Stimulated activated CD4-positive, alpha-beta T cell treated with anti-CD3 and anti-CD28 coated beads, Interleukin-4, amount 100 ng/mL, for 1 hour (primary cell): ENCODE measurements at places on chromosomes 6 and 20.

DNA sequence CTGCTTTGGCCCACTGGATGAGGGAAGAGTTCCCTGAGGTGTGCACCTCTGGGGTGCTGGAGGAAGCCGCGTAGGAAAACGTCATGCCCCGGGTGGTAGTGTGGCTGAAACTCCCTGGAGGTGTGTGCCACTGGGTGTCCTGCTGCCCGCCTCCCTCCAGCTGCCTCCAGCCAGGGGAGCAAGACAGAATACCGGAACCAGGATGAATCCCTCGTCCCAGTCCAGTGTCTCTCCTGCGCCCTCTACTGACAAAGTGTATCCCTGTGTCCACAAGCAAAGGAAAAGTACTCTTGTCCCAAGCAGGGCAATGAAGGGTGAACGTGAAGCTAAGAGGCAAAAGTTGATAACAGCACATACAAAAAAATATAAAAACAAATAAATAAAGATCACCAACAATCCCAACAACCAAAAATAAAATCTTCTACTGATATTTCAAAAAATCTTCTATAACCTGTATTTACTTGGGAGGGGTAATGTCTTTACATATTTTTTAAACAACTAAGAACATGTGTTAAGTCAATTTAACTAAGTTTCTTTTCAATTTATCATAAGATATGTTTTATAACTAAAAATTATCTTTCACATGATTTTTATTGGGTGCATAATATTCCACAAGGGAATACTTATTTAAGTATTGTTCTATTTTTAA is 437.6 kb downstream of the MAFB start:
- no peak for DNase-seq

GRCh38 chr20:51801823-51802123 is 548 bp downstream of the SALL4 start:
- no peak for DNase-seq

GRCh38 chr6:108211671-108212070 is 45.8 kb downstream of the NR2E1 start:
- no peak for DNase-seq

GRCh38 chr6:168383062-168383854 is 57.7 kb upstream of the SMOC2 start:
- no peak for DNase-seq

GRCh38 chr6:143884216-143884900 is 20.1 kb downstream of the ZC2HC1B start:
- DNase-seq = no peak

- no peak for DNase-seq
Observed at GRCh38 chr6:150025201-150025917, at the start of gene RAET1L. Gene RAET1L (minus strand): TSS chr6:150025532. CDS start chr6:150025471, 61 bp downstream.

- no peak for DNase-seq
Observed at GRCh38 chr20:63314015-63314471, 21.1 kb downstream of the COL20A1 start.

DNA sequence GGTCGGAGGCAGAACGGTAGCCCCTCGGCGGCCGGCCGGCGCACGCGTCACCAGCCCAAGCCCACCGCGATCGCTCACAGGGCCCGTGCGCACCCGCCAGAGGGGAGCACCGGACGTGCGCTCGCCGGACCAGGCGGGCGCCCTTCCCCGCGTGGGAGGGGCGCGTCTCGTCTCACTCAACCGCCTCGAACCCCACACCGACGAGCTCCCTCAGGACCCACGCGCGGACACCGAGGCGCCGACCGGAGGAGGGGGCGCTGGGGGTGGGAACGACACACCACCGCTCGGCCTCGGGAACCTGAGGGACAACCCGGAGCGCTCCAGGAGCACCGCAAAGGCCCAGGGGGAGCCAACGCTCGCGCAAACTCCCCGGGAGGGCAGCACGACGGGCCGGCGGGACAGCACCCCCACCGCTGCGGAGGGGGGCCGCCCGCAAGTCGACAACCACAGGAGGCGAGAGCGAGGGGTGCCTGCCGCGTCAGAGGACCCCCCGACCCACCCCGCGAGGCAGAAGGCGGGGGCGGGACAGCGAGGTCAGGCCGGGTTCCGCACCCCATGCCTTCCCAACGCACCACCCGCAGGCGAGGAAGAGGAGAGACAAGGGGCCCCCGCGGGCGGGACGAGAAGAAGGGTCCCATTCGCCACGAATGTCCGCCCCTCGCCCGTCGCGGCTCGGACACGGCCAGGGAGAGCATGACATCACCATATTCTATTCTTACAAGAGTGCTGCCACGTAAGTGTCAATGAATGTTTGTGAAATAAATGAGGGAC is 512.7 kb upstream of the ZNF337 start:
- peak; percentile 17 for DNase-seq

- no peak for DNase-seq
Observed at GRCh38 chr20:38250609-38251008, 9.9 kb downstream of the KIAA1755 start.

- DNase-seq = no peak
Observed at GRCh38 chr20:7656687-7657467, 283.4 kb downstream of the HAO1 start.

GRCh38 chr20:8948442-8949020 is 120.4 kb upstream of the PLCB4 start:
- DNase-seq = no peak

GRCh38 chr20:11379257-11380011 is 538.3 kb upstream of the BTBD3 start:
- no peak for DNase-seq

- no peak for DNase-seq
Observed at GRCh38 chr6:139376604-139377218, 2.3 kb upstream of the CITED2 start.

- DNase-seq = no peak
Observed at GRCh38 chr6:84685983-84686584, 78.3 kb downstream of the TBX18 start.

DNA sequence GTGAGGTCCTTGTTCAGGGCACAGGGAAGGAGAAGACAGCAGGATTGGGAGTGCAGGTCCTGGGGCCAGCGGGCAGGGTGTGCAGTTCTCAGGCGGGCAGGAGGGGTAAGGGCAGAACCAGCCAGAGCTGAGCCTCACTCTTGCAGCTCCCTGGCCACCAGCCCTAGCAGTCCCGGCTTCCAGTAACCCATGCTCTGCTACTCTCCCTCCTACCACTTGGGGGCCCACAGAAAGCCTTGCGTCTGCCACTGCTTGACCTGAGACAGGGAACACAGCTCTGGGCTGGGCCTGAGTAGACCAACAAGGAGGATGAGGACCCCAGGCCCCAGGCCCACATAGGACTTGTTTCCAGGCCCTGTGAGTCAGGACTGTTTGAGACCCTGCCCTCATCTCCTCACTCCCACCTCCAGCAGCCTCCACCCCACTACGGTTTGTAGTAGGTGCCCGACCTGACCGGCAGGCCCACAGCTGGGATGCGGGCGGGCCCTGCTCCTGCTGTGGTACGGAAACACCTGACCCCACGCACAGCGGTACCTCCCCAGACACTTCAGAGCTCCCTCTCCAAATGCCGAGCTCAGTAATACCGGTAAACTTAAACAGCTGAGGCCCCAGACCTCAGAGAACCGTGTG is 39.2 kb downstream of the KCNK5 start:
- no peak for DNase-seq

DNA sequence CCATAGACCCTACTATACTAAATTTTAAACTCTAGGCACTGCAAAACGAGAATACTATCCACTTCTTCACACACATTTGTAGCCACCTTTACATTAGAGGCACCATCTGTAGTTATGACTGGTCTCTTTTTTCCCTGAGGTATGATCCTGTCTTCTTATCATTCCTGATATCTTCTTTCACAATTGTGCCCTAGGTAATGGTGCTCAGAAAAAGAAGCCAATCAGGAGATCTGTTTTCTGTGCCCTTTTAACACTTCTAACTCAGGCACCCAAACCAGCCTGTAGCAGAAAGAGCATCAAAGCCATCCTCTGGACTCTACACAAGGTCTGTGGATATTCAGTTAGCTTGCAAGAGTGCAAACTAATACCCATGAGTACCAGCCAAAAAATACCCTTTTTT is 149.7 kb upstream of the SGK1 start:
- no peak for DNase-seq

DNA sequence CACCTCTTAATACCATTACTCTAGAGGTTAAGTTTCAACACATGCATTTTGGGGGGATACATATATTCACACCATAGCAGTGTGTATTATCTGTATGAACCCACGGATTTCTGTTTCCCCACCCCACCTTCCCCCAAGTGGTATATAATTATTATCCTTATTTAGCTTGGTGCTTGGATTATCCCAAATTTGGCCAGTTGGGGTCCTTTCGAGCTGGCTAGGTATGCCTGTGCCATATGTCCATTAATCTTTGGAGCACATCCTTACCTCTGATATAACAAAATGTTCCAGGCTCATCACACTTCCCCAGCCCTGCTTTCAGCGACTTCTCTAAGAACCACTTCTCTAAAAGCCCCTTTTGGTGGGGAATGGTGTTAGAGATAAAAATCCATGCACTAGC is 118.7 kb upstream of the MLIP start:
- DNase-seq = no peak

GRCh38 chr6:24490948-24491347 is 1.6 kb upstream of the GPLD1 start:
- no peak for DNase-seq

- DNase-seq = no peak
Observed at GRCh38 chr6:38080360-38080759, 260.8 kb downstream of the ZFAND3 start.

- DNase-seq = no peak
Observed at GRCh38 chr6:71194724-71195123, 93.9 kb upstream of the OGFRL1 start.

GRCh38 chr20:36666181-36666740 is 20.3 kb upstream of the SLA2 start:
- no peak for DNase-seq

- no peak for DNase-seq
Observed at GRCh38 chr6:167211295-167211648, 53.5 kb upstream of the GPR31 start.
